ENCODE measurements at places on chromosomes 7 and 10.
A peak's percentile ranks its signal among the peaks of the same experiment; 100 is the strongest.

GRCh38 chr10:28355376-28355775, 52.5 kb upstream of the MPP7 start:
- DNase-seq: no peak

DNA sequence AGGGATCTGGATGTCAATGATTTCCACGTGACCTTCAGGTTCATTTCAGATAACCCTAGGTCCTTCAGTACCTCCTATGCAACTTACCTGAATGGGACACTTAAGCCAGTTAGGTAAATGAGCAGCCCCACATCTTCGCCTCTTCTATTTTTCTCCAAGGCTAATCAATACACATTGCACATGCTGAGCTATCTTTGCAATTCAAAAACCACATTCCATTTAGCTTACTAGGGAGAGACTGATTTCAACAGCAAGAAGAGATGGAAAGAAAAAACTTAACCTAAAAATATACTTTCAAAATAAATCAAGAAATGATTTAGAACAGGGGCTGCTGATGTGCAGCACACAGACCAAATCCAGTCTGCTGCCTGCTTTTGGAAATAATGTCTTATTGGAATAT, 81.8 kb upstream of the CDCA7L start:
- no peak for DNase-seq

GRCh38 chr10:28891058-28891713, 213.9 kb downstream of the BAMBI start:
- DNase-seq: peak; percentile 53

- DNase-seq: peak; percentile 61
These were observed 27.2 kb upstream of the NCAPG2 start for GRCh38 chr7:158731761-158732160.

GRCh38 chr10:61869774-61870525, 31.5 kb upstream of the ARID5B start:
- no peak for DNase-seq

DNA sequence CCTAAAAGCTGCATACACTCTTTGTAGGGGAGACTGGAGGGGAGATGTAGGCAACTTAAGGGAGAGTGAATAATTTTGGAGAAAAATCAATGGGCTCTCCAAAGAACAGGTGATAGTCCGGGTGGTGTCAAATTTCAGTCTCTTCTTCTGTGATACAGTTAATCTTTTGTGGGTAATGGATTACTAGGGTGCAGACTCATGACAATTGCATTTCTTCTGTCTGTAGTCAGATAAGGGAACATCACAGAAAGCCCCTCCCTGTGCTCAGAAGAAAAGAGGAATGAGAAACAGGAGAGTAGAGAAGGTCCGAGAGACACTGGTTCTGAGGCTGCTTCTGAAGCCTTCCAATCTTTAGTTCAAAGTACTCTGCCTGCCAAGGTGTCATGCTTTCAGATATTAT, 1140.7 kb upstream of the LRRN3 start:
- DNase-seq: peak; percentile 8

GRCh38 chr10:49756031-49756430, 6.1 kb downstream of the OGDHL start:
- DNase-seq: no peak

- no peak for DNase-seq
These were observed 17.6 kb upstream of the GPR26 start for GRCh38 chr10:123648595-123648994.

- DNase-seq: peak; percentile 80
These were observed 3.8 kb upstream of the NRCAM start for GRCh38 chr7:108459922-108460551.

GRCh38 chr7:15888090-15888489, 201.6 kb upstream of the MEOX2 start:
- DNase-seq: no peak

GRCh38 chr10:126210051-126210651, 178.1 kb downstream of the ADAM12 start:
- DNase-seq: no peak

DNA sequence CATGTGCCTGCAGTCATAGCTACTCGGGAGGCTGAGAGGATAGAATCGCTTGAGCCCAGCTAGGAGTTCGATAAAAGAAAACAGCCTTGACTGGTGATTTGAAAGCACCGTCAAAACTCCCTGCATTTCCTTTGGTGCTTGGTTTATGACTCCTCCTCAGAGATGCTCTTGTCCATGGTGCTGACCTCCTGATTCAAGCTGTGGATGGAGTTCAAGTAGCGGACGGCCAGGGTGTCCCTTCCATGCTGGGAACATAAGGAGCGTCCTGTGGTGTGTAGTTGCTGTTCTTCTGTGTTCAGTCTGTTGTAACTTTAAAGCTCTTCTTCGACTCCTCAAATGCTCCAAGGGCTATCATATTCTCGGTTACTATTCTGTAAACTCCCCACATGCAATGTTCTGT, 382.5 kb upstream of the KIAA1217 start:
- no peak for DNase-seq

- DNase-seq: peak; percentile 9
These were observed 41.3 kb upstream of the TES start for GRCh38 chr7:116169060-116169459.

DNA sequence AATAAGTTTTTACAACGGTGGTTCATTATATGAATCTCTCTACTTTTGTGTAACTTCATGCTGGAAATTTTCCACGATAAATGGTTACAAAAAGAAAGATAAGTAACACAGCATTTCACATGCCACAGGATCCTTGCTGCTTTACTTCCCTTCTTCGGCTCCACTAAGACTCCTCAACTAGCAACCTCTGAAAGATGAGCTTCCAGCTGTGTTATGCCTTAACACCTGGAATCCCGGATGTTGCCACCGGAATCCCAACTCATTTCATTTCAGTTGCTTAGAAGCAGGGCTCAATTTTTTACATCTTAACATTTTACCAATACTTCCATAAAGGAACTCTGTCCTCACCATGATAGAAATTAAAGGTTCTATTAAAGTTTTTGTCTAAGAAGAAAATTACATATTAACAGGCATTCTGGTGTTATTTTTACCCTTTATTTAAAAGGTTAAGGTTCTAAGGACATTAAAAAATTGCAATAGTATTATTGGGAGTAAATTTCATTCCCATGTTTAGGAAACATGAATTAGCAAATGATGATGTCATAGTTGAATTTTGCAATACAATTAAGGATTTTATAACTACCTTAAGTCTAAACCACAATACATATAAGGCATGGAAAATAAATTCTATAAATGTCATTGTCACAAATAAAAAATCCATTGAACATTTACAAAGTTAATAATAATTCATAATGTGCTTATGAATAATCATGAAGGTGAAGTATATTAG, 57.1 kb upstream of the IL6 start:
- DNase-seq: no peak

- no peak for DNase-seq
These were observed 79.0 kb upstream of the CELF2 start for GRCh38 chr10:10938676-10939075.

- no peak for DNase-seq
These were observed 156.5 kb upstream of the ITGB1 start for GRCh38 chr10:33114451-33114952.

DNA sequence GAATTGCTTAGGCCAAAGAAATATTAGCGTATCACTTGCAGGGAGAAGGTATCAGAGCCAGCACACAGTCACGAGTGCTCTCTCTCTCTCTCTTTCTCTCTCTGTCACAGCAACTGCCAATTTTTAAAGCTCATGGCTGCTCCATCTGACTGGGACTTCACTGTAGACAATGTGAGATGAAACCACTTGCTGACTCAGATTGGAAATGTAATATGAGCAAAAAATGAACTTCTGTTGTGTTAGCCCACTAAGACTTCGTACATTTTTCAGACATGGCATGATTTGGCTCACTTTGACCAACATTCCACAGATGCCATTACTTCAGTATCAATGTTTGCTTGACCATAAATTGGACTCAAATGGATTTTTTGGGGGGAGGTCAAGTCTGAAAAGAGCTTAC, 68.1 kb downstream of the DGKB start:
- peak; percentile 84 for DNase-seq

DNA sequence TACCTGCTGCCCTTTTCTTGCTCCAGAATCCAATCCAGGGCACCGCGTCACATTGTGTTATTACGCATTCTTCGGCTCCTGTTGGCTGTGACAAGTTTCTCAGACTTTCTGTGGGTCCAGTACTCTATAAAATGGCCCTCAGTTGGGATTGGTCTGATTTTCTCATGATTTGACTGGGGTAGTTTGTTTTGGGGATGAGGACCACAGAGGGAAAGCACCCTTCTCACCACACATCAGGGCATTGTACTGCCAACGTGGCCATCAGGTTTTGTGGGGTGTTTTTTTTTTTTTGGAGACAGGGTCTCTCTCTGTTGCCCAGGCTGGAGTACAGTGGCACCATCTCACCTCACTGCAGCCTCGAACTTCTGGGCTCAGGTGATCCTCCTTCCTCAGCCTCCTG, 17.0 kb upstream of the ORAI2 start:
- DNase-seq: no peak

Measured in NCI-H69 (cell line).